ENCODE measurements at places on chromosomes 6 and 20. TPM values are rescaled to one million over a fixed set of nuclear protein-coding genes. Genes with fewer than 3 reads are reported as not detected.

The ARMC12 gene
- total RNA-seq = 0.13 TPM

The GMPR gene
- 37.7 TPM for total RNA-seq

The PDYN gene
- not detected for total RNA-seq

The FAM83C gene
- total RNA-seq = not detected
